ENCODE measurements at places on chromosomes 6 and 20. TPM values are rescaled to one million over a fixed set of nuclear protein-coding genes. Genes with fewer than 3 reads are reported as not detected.

Gene RUNX2
- 4.4 TPM for polyA plus RNA-seq

- no peak for DNase-seq
These were observed 171.4 kb downstream of the SOX4 start for GRCh38 chr6:21764989-21765388.

GRCh38 chr6:108948181-108948661 lies 100.0 kb downstream of the ARMC2 start:
- no peak for DNase-seq

DNA sequence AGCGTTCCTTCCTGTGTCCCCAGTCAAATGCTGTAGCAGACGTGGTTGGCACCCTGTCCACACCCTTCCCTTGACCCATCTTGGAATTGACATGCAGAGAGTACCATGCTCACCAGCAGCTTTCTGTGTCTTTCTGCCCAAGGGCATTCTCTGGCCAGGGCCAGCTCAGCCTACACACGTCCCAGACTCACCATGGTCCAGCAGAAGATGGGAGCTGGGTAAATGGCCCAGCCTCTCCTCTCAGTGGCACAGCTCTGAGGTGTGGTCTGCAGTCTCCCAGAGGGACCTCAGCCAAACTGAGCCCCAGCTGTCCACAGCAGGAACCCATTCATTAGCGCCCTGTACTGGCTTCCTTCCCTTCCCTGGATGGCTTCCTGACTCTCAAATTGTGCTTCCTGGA lies 31.1 kb upstream of the BLCAP start:
- DNase-seq = no peak

DNA sequence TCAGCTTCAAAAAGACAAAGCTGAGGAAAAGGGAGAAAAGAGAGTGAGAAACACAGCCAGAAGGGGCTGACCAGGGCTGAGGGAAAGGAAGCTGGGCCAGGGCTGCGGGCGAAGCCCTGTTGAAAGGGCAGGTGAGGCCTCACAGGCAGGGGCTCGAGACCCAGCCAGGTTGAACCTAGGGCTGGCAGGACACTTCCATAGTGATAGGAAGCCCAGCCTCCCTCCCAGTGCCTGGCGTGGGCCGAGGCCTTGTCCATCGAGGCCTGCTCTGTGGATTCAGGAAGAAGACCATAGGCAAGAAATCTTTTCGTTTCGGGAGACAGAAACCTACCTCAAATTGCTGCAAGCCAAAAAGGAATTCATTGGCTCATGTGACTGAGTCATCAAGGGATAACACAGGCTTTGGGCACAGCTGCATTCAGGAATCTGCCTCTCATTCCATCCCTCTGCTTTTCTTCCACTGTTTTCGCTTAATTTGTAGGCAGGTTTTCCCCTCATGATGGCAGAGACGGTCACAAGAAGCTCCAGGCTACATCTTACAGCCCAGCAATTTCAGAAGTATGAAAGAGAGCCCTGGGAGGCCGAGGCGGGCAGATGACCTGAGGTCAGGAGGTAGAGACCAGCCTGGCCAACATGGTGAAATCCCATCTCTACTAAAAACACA lies 311.1 kb upstream of the SULF2 start:
- DNase-seq = no peak

- no peak for DNase-seq
These were observed 56.9 kb upstream of the ENPP4 start for GRCh38 chr6:46072866-46073265.

DNA sequence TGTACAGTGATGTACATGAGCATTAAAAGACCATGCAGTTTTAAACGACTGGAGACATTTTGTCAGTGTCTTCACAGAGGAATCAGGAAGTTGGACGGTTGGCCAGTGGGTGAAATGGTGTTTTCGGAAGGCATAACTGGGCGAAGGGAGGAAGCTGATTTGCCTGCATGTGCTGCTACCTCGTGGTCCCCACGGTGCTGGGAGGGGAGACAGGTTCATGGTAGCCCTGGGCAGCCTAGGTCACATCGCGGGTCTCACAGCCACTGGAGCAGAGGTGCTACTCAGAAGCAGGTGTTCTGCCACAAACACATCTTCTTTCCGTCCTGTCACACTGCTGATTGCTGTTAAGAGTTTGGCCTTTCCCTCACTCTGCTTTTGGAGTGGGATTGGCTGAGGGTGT lies 35.2 kb downstream of the HIVEP1 start:
- no peak for DNase-seq

- DNase-seq = no peak
These were observed 72.9 kb upstream of the MRAP2 start for GRCh38 chr6:83960664-83961063.

Gene GJA1
- not detected for polyA plus RNA-seq

Gene KHDC1L
- polyA plus RNA-seq = 0.77 TPM

DNA sequence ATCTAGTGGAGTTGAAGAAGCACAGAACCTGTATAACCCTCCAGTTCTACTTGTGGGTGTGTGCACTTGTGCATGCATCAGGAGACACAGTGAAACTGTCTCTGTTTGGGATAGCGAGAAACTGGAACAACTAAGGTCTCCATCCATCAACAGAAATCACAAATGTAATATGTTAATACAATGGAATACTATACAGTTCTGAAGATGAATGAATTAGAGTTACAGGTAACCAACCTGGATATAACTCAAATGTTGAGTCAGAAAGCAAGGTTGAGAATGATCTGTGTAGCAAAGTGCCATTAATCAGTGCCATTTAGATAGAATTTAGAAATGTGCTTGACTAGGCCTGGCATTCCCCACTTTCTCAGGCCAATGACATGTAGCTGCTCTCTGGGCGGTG lies 4.6 kb upstream of the NSFL1C start:
- no peak for DNase-seq

DNA sequence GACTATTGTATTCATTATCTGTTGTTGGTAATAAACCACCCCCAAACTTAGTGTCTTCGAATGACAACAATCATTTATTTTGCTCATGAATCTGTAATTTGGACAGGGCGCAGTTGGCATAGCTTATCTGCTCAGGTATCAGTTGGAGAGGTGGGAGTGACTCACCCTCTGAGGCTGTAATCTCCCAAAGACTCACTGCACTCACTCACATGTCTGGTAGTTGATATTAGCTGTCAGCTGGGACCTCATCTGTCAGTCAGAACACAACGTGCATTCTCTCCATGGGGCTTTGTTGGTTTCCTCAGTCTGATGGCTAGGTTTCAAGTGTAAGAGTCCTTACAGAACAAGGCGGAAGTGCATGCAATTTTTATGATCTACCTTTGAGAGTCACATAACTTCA lies 219.0 kb upstream of the PRND start:
- DNase-seq = no peak

Gene TPX2
- 3.0 TPM for polyA plus RNA-seq

DNA sequence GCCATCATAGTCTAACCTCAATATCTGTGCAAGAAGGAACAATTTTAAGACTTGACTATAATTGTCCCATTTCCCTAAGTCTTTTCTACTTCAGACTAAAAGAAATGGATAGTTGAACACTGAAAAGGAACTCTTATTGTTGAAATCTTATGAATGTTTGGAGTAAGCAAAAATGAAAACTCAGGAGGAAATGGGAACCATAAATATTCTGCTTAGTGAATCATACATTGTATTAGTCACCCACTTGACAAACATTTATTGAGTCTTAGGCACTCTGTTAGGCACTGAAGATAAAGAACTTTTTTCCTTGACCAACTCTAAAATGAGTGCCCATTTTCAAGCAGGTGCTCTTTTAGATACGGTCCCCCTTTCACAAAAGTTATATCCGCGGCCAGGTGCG lies 8.7 kb downstream of the CCDC170 start:
- no peak for DNase-seq

Gene PCSK2
- polyA plus RNA-seq = not detected

Gene SLPI
- not detected for polyA plus RNA-seq

GRCh38 chr6:149237464-149237863 lies 80.0 kb upstream of the TAB2 start:
- no peak for DNase-seq

Gene HTR1E
- not detected for polyA plus RNA-seq

Gene IRAK1BP1
- polyA plus RNA-seq = 0.69 TPM

- no peak for DNase-seq
These were observed 49.7 kb upstream of the CITED2 start for GRCh38 chr6:139423971-139424667.

- no peak for DNase-seq
These were observed 24.7 kb downstream of the GFOD1 start for GRCh38 chr6:13462458-13463327.

DNA sequence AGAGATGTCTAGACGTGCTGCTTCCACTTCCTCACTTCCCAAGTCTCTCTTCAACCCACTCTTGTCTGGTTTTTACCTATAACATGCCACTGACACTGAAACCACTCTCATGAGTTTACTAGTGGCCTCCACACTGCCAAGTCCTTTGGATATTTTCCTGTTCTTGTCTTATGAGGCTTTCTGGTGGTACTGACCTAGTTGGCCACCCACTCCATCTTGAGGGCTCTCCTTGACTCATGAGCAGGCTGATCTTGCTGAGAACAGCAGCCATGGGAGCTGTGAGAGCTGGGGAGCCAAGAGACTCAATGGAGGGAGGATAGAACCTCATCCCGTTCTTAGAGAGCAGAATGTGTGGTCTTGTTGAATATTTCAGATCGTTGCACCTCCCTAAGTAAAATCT lies 283.4 kb upstream of the PRDM1 start:
- DNase-seq = no peak

All from immature natural killer cell (primary cell).